ENCODE measurements at places on chromosomes 5 and 9. TPM values are rescaled to one million over a fixed set of nuclear protein-coding genes. Genes with fewer than 3 reads are reported as not detected.

The LIX1 gene
- total RNA-seq = 0.48 TPM

The SLC27A6 gene
- total RNA-seq = 0.26 TPM

The SPARC gene
- 9,466 TPM for total RNA-seq

The GRXCR2 gene
- not detected for total RNA-seq

The ACTL7B gene
- total RNA-seq = not detected
